Caco-2 (cell line): ENCODE measurements at places on chromosomes 5 and 9.

DNA sequence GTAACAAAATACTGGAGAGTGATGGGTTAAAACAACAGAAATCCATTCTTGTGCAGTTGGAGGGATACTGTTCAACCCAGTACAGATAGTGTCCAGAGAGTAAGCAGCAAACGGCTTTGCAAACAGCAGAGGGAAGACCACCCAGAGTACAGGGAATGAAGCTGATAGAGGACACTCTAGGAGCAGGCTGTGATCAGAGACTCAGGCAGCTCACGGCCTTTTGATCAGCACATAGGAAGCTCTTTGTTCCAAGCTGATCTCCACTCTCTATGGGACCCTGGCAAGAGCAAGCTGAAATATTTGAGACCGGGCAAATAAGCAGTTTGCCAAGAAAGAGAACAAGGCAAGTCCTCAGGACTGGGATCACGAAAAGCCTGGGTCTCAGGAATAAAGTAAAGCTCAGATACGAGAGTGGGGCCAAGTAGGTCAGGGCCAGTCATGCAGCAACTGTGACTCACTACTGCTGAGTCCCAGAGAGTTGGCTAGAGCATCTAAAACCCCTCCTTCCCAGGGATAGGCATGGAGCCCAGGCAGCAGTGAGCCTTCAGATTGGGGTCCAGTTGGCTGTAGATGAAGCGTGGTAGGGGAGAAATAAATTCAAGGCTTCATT, 52.4 kb downstream of the MELK start:
- no peak for DNase-seq

DNA sequence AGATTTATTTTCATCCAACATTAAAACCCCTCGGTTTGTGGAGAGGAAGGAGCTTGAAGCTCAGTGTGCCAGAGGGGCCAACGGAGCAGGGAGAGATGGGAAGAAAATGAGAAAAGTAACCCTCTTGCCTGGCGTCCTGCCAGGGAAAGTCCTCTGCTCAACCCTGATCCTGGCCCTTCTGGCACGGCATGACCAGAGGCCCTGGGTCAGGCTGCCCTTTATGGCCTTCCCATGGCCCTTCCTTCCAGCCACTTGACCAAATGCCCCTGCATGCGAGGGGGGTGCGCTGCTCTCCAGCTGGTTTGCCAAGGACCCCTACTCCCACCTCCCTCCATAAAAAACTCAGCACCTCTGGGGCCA, 43.8 kb downstream of the SPRY4 start:
- no peak for DNase-seq

- DNase-seq = no peak
These were observed 123.6 kb upstream of the TNPO1 start for GRCh38 chr5:72692651-72693442.

DNA sequence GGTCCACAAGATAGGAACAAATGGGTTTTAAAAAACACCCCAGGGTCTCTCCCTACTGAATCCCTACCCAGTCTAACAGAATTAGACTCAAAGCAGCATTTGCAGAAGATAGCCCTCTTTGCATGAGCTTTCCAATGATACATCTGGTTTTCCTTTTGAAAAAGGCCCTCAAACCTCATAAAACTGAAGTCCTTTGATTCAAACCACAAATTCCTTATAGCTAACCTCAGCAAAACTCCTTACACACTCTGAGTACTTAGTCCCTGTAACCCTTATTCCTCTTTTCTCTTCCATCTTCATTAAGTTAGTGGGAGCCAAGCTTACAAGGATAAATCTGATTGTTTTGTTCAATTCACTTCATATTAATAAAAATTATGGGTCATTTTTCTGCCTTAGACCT, 90.5 kb upstream of the TNC start:
- no peak for DNase-seq
